Stimulated activated CD8-positive, alpha-beta memory T cell treated with anti-CD3 and anti-CD28 coated beads, Interleukin-7, amount 100 ng/mL, for 24 hours (primary cell): ENCODE measurements at places on chromosomes 11 and 22.

- DNase-seq: no peak
These were observed 369.6 kb upstream of the CADM1 start for GRCh38 chr11:115873813-115874212.

GRCh38 chr11:32374261-32374711 lies 61.1 kb downstream of the WT1 start:
- DNase-seq: no peak

- no peak for DNase-seq
These were observed 2.9 kb downstream of the TEAD1 start for GRCh38 chr11:12677131-12677530.

DNA sequence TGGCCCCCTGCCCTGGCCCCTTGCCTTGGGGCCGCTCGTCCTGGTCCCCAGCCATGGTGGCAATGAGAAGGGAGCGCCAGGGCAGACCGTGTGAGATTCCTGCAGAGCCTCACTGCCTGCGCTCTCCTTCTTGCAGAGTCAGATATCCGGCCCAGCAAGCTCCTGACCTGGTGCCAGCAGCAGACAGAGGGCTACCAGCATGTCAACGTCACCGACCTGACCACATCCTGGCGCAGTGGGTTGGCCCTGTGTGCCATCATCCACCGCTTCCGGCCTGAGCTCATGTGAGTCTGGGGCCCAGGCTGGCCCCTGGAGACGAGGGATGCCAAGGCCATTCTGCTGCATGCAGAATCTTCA lies 114.1 kb downstream of the MICAL2 start:
- DNase-seq: peak; percentile 83

DNA sequence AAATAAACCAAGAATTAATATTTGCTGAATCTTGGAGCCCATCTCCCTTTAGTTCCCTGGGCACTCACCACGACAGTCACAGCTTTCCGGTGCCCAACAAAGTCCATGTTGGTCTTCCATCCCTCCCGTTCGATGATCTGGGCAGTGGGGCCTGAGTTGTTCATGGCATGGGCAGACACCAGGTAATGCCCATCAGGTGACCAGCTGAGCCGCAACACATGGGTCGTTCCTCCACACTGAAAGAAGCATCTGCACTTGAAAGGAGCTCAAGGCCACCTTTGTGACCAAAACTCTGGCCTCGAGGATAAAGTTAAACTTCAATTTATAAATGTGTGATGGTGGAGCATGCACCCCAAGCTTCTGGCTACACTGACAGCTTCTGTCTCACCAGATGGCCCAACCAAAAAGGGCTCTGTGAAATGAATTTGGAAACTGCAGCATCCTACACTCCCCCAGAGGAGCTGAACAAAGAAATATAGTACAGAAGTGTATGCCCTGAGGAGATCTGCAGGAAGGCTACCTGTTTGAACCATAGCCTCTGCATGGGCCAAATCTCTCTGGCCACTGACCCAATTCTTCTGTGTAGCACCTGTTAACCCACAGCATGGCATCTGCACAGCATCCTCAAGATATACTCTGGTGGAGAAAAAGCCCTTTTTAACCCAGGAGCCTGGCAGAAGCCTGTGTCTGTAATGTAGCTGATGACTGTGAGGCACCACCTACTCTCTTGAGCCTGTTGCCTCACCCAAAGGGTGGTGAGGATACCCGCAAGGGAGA lies 37.1 kb downstream of the HIRA start:
- DNase-seq: no peak

DNA sequence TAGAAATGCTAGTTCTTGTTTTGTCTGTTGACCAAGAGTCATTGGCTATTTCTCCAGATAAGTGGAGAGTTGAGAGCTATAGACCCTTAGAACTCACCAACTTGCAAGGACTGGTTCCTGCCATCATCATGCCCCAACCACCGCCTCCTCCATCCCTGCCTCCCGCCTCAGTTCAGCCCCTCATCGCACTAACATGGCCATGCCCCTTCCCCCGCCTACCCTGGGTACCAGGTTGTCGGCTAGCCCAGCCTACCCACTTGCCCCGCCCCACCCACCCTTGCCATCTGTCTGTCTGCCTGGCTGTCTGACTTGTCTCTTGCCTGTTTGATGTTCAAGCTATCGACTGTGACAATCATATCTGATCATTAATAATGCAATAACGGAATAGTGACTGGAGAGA lies 154.1 kb downstream of the TRIM29 start:
- DNase-seq: no peak

DNA sequence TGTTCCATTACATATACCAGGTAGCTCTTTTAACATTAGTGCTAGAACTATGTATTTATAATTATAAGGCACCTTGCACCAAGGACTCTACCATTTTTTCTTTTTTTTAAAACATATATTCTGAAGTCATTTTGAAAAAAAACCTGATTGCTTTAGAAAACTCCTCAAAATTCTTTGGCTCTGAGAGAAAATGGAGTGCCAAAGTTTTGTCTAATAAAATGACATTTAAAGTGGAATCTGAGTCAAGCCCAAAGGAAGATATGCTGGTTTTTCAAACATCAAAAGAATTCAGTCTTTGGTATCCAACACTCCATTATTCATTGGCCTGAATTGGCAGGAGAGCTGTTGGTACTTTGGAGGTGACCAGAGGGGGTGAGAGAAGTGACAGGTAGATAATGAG lies 116.5 kb downstream of the ME3 start:
- DNase-seq: no peak

DNA sequence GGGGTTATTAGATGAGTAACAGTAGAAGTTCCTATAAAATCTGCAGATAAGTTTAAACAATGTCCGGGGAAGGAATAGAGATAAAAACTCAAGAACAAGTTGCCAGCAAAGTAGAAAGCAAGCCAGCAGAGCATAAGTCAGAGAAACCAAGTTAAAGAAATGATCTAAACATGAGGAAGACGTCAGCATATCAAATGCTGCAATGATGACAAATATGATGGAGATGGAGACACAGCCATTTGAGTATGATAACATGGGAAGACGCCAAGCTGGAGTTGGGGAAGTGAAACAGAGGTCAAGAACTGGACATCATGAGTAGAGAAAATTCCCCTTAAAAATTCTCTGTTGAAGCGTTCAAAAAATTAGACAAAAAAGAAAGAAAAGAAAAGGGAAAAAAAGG lies 571.5 kb downstream of the CNTN5 start:
- DNase-seq: no peak
